Stimulated activated CD8-positive, alpha-beta memory T cell treated with anti-CD3 and anti-CD28 coated beads, Interleukin-2, amount 100 ng/mL, for 1 hour (primary cell): ENCODE measurements at places on chromosomes 11 and 22.
A peak's percentile ranks its signal among the peaks of the same experiment; 100 is the strongest.

- no peak for DNase-seq
Measured at GRCh38 chr11:17923217-17923616, 89.6 kb downstream of the SERGEF start.

DNA sequence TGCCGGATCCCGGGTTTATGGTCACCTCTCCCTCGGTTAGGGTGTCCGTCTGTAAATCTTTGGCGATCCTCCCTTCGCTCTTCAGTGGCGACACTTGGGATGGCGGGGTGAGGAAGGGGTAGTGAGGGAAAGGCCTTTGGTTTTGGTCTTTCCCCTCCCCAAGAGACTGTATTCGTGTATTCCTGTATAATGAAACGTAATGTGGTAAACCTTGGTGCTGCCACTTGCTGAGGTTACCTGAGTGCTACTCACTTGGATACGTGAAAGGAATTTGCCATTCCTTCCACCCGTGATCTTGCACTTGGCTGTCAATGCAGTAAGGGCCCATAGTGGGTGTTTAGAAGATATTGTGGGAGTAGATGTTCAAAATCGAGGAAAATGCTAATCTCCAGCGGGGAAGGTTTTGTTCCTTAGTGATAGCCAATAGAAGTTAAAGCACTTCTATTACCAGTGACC, 578 bp upstream of the NUP160 start:
- DNase-seq: no peak

DNA sequence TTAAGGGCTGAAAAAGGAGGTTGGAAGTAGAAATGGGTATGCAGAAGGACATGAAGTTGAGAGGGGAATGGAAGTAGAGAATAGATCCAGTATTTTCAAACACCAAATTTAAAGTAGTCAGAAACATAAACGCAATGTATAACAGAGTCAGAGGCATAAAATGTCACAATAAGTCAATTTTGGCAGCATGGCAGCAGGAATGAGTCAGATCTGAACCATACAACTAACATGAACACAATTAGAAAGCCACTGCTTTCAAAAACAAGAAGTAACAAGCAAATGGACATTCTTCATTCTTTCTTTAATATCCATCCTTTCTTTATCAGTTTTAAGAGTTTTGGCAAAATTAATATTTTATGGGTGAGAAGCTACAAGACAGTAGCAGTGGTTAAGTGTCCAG, 2.5 kb downstream of the CHORDC1 start:
- DNase-seq: no peak

DNA sequence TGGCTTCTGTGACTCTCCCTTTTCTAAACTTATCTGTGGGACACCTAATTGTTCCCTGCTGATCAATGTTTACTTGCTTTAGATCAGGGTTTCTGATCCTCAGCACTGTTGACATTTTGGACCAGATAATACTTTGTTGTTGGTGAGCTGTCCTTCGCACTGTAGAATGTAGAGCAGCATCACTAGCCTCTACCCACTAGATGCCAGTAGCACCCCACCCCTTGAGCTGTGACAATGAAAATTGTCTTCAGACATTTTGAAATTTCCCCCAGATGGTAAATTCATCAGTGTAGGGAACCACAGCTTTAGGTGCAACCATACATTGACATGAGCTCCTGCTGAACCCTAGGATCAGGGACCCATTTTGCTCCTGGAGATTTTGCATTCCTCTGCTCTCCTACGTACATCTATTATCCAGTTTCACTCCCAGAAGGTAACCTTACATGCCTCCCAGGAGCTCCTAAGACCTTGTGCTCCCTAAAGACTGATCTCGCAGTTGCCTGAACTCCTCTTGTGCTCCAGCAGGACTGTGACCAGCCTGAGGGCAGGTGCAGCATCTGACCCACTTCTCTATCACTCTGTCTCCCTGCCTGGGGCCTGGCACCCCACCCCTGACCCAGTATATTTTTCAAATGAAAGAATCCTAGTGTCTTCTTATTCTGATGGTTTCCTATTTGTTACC, 107.8 kb downstream of the FAR1 start:
- DNase-seq: peak; percentile 29

GRCh38 chr22:39571538-39571937, 985 bp downstream of the CACNA1I start:
- DNase-seq: no peak
